Right lung (tissue), 10 donors: ENCODE measurements at places on chromosomes 2 and 18. TPM values are rescaled to one million over a fixed set of nuclear protein-coding genes. Genes with fewer than 3 reads are reported as not detected.

DNA sequence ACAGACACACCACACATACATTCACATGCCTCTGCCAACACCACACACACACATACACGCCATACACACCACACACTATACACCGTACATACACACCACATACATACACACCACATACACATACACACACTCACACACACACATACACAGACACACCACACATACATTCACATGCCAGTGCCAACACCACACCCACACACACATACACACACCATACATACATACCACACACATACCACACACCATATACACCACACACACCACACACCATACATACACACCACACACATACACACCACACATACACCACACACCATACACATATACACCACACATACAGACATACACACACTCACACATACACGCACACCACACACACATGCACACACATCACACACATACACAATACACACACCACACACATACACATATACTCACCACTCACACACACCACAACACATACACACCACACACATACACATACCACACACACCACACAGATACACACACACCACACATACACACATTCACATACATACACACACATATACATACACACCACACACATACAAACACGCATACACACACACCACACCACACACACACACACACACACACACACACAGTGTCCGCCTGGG, 37.2 kb downstream of the MCFD2 start:
- DNase-seq = no peak

GRCh38 chr2:226796840-226797288, 2.8 kb downstream of the IRS1 start:
- DNase-seq = peak; percentile 68

DNA sequence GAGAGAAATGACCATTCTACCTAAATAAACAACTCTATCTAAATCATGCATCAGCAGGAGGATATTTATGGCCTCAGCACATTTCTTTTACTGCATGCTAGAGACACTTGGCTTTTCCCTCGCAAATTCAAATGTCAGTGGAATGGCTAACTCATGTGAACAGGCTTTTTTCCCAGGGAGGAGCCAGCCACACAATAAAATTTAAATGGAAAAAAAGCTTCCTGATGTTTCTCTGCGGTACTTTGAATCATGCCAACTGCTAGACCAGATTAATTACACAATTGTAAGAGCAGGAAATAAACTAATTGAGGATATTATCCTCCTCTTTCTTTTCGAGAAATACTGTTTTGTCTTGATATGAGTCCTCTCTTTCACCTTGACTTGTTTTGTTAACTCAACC, 676.3 kb downstream of the IRS1 start:
- DNase-seq = no peak

SCYGR1 gene
- polyA plus RNA-seq = not detected

DARS1 gene
- polyA plus RNA-seq = 147 TPM

SLC40A1 gene
- 159 TPM for polyA plus RNA-seq

DNER gene
- 1.4 TPM for polyA plus RNA-seq

ARL5A gene
- polyA plus RNA-seq = 57.9 TPM
